Bone marrow (tissue), 2 donors: ENCODE measurements at places on chromosomes 16 and 17.

DNA sequence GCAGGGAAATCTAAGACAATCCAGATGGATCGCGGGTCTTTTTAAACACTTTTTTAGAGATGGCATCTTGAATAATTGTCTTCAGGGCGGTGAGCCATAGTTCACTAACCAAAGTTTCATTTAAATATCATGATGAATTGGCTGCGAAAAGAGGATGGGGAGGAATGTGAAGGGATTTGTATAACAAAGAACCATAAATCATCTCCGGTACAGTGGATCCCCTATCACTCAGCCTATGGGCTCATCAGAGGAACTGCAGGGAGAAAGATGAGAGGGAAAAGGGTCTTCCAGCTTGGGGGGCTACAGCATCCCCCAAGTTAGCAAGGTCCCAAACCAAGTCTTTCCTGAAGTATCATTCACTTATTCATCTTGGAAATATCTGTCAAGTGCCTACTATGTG lies 16.7 kb upstream of the DDX52 start:
- DNase-seq, result no peak

- DNase-seq, result no peak
Observed at GRCh38 chr17:37759014-37759637, 14.3 kb upstream of the HNF1B start.

DNA sequence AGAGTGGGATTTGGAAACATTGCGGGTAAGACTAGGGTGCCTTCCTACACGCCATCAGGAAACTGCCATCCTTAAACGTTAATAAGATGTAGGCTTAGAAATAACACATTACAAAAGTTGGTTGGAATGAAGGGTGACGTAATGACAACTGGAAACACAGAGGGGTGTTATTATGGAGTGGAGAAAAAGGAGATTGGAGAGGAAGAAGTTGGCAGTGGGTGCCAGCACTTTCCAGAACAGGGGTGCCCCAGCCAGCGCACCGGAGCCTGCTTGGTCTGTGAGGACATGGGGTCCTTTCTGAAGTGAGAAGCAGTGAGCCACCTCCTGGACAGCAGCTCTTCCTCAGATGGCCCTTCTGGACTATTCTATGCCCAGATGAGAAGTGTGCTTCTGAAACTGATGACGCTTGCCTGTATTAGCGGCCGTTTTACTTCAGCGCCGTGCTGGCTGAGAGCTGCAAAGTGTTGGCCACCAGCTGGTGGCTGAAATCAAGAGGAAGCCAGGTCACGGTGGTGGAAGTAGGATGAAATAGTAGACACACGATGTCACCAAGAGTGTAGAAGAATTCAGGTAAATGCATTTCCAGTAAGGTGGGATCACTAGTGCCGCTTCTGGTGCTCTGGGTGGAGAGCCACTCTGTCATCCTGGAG lies 244.8 kb downstream of the NTN1 start:
- DNase-seq, result no peak

DNA sequence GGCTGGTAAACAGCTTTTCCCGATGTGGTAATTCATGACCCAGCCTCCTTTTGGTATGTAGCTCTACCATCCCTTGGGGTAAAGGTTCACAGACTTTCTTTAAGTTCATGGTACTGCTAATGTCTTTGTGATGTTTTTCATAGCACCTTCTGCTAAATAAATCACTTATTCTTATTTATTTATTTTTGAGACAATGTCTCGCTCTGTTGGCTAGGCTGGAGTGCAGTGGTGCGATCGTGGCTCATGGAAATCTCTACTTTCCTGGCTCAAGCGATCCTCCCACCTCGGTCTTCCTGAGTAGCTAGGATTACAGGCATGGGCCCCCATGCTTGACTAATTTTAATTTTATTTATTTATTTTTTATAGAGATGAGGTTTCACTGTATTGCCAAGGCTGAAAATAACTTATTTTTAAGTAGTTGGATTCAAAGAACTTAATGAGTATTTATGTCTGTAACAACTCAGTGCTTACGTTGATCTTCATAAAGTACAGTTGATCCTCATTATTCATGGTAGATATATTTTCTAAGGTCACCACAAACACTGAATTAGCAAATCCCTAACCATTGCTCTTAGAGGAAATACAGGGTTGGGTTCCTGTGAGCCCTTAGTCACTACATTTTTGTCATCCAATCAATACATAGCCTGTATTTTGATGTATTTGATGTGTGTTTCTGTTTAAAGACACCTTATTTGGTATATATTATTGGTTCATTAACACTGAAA lies 97.1 kb downstream of the SHISA9 start:
- no peak for DNase-seq

DNA sequence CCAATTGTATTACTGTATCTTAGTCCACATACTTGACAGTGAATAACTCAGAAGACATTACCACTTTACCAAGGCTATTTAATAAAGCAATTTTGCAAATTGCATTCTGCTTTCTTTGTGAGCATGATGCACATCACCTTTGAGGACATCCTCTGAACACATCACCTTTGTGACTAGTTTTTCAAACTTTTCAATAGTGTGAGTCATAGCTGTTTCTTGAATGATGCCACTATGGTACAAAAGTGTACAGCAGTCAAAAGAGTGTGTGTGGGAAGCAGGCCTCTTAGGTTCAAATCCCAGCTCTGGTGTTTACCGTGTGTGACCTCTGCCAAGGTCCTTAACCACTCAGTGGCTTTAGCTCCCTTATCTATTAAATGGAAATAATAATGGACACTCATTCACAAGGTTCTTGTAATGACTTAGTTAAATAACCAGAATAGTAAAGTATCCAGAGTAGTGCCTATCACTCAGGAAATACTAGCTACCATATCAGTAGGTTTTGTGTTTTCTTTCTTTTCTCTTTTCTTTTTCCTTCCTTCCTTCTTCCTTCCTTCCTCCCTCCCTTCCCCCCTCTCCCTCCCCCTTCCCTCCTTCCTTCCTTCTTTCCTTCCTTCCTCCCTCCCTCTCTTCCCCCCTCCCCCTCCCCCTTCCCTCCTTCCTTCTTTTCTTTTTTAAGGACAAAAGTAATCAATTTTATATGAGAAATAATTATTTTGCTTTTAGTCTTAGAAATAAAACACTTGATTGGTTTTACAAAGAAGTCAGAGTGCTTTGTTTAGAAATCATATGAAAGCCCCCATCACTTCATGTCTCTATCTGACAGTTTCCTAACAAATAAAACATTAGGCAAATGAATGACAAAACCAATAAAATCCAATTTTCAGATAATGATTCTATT lies 178.9 kb downstream of the MYO1D start:
- DNase-seq, result no peak

DNA sequence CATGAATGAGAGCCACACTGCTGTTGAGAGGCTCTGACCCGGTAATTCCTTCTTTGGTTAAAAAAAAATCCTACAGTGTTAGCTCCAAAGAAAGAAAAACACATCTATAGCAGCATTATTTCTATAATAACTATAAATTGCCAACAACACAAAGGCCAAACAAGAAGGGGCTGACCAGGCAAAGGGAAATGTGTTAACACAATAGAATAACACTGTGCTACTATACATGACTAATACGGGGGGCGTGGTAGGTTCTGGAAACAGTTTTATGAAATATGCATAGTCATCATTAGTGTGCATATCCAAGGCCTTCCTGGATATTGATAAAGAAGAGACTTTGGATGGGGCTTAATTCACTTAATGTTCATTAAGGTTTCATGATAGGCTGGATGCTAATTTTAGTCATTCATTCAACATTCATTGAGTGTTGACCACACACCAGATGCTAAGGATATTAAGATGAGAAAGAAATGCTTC lies 50.0 kb upstream of the CCL1 start:
- DNase-seq, result peak; percentile 47

- DNase-seq, result no peak
Observed at GRCh38 chr16:50652836-50653425, 28.2 kb downstream of the SNX20 start.

DNA sequence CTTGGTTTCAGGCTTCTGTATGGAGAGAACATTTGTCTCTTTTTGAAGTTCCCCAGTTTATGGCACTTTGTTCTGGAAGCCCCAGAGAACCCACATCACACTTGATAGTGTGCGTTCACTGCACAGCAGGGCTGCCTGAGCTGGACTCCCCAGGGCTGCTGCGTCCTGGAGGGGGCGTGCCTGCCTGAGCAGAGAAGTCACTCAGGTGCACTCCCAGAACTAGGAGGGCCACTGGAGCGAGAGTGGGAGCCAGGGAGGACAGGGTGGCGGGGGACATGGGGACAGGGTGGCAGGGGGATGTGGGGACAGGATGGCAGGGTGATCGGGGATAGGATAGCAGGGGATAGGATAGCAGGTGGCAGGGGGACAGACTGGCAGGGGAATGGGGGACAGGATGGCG lies 43.9 kb upstream of the ZNF469 start:
- DNase-seq, result no peak

DNA sequence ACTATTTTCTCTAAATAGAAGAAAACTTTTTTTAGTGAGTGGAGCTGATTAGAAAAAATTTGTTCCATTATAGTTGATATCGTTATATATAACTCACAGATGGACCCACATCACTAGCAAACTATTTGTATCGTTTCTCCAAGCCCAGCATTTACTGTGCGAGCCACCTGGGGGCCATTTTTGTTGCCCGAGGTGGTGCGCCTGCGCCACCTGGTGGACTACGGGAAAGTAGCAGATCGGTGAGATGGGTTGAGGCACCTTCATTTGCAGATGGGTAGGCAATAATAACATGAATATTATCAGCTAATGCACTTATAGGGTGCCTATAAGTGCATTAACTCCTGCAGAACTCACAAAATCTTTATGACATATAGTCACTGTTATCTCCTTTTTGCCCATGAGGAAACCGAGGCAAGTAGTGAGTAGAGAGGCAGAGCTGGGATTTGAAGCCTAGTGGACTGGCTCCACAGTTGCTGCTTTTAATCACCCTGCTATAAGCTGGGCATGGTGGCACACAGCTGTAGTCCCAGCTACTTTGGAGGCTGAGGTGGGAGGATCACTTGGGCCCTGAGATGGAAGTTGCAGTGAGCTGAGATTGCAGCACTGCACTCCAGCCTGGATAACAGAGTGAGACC lies 23.2 kb upstream of the NTN1 start:
- DNase-seq, result peak; percentile 66

DNA sequence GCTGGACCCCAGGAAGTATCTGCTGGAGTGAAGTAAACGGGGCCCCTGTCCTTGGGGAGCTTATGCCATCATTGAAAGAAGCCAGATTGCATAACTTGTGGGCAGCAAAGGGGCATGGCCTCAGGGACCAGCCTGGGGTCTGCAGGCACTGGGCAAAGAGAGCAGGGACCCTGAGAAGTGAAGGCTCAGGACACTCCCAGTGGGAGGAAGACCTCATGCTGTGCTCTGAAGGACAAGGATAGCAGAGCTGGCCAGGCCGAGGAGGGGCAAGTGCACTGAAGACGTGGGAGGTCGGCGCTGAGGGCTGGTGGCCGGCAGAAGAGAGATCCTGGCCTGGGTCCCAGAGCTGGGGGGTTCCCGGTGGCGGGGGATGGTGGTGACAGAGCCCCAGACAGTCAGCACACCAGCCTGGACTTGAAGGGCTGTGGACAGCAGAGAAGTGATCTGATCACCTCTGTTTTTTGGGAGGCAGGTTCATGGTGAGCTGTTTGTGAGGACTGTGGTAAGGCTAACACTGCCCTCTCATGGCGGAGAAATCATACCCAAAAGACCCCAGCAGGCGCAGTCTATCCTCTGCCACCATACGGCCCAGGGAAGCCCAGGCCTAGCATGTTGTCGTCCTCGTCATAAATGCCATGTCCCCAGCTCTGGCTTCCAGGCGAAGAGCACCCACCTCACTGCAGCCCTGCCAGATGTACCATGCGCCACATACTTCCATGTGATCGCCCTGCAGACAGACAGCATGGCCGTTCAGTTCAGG lies 7.1 kb upstream of the CNP start:
- DNase-seq, result peak; percentile 28

- DNase-seq, result no peak
Observed at GRCh38 chr16:3038256-3038655, 1.5 kb upstream of the BICDL2 start.

GRCh38 chr17:81427173-81428120 lies 32.2 kb downstream of the BAHCC1 start:
- peak; percentile 18 for DNase-seq

DNA sequence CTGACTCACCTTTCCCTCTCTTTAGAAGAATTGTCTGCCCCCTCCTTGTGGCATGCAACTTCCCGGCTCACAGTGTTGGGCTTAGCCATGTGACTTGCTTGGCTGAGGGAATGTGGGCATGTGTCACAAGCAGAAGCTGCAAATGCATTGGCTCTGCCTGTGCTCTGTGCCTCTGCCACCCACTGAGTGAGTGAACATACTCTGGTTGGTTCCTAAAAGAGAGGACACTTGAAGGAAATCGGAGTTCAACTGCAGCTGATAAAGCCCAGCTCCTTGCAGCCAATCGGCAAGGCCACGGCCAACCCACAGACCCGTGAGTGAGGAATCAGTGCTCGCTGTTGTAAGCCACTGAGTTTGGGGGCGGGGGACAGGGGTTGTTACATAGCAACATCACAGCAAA lies 10.9 kb upstream of the GINS2 start:
- no peak for DNase-seq

DNA sequence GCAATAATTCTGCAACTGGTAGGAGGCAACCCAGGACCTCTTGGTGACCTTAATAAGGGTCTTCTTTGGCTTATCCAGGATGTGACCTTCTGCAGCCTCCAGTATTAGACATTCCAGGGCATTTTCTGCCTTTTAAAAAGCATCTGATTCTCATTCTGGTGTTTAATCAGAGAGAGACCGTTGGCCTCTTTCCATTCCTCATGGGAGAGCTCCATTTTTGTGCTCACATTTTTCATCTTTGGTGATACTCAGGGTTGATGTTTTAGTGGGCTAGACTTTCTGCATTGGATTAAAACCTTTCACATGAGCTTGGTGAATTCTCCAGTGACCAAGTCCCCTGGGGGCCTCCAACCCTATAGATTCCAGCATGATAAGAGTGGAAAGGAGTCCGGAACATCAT lies 150.2 kb upstream of the CACNG5 start:
- DNase-seq, result no peak
